ELF-1 (cell line): ENCODE measurements at places on chromosomes 11 and 22.

GRCh38 chr11:119849872-119850271 is 120.9 kb upstream of the NECTIN1 start:
- no peak for DNase-seq

DNA sequence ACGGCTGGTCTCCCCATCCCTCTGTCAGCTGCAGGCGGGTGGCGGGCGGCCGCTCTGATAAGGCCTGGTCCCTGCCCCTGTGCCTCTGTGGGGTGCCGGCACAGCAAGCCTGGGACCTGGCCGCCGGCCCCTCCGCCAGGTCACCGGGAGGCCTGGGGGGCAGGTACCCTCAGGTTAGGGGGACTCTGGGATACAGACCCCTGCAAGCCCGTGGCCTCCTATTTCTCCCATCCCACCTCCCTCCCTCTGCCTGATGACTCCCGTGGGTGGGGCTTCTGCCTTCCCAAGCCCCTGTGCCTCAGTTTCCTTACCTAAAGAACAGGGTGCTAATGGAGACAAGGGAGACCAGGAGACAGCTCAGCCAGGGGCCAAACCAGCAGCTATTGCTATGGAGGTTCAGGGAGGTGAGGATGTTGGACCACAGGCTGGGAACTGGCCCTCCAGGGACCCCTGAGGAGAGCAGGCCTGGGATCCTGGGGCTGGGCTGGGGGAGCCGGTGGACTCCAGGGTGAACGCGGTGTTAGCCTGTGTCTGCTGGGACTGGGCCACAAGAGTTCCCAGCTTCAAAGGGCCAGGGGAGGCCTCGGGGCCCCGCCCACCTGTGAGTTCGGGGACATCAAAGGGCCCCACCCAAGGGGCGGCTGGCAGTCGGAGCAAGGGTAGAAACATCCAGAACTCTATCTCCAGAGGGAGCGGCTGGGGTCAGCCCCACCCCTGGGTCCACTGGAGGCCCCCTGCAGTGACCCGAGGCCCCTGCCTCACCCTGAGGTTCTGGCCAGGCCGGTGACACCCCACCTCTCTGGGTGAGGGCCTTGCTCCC is 32.0 kb upstream of the TH start:
- DNase-seq, result no peak

DNA sequence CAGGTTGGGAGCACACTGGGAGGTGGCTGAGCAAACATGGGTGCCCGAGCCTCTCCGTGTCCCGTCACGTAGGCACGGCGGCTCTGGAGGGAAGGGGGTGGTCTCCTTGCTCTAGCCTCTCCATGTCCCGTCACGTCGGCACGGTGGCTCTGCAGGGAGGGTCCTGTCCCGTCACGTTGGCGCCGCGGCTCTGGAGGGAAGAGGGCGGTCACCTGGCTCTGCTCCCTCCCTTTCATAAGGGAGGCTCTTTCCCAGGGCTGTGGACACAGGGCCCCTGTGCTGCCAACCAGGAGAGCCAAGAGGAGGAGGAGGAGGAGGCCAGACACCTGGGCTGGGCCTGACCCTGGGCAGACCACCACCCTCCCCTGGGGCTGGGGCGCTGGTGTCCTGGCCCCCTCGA is 1173.7 kb downstream of the BRD1 start:
- no peak for DNase-seq

DNA sequence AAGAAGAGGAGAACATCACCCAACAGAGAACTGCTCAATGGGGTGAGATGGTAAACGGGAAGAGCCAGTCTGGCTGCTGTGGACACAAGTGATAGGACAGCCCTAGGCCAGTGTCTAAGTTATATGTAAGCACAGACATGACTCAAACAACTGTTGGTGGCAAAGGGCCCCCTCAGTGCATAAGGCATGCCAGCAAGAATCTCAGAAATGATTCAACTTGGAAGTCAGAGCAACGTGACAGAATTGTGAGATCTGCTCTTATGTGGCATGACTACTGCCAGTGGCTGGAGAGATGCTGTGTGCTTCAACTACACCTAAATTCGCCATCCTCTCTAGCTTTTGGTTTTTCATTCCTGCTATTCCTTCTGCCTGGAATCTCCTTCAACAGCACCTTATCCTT is 7.4 kb downstream of the SLN start:
- no peak for DNase-seq

DNA sequence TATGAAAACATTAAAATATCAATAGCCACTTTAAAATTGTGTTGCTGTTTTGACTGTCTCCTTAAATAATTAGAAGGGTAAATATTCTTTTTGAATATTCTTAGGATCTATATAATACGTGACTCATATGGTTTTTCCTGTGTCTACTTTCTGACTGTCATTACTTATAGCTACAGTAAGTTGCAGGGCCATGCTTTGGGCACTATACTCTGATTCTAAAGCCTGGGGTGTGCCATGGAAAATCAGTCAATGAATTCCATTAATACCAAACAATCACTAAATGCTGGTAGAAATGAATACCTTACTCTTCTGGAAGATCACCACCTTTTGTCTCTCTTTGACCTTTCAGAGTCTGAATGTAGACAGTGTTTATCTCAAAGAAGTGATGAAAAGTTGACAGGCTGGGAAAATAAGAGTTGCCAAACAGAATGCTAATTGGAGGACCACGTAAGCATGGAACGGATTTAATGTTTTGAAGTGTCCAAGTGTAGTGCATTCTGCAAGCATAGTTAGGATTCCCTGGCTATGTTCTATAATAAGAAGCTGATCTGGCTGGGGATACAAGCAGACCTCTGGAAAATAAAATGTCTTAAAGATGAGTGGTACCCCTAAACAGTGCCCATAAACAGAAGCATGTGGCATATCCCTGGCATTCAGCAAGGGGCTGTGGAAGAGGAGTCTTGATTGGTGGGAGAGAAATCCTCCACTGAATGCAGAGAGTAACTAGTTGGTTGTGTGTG is 16.8 kb downstream of the LUZP2 start:
- no peak for DNase-seq
